Stimulated activated CD4-positive, alpha-beta T cell treated with anti-CD3 and anti-CD28 coated beads, Interleukin-1b, Interleukin-23, amount 100 ng/mL, for 24 hours (primary cell): ENCODE measurements at places on chromosomes 4 and X.

- no peak for DNase-seq
These were observed 20.3 kb downstream of the ATP8A1 start for GRCh38 chr4:42636645-42636949.

DNA sequence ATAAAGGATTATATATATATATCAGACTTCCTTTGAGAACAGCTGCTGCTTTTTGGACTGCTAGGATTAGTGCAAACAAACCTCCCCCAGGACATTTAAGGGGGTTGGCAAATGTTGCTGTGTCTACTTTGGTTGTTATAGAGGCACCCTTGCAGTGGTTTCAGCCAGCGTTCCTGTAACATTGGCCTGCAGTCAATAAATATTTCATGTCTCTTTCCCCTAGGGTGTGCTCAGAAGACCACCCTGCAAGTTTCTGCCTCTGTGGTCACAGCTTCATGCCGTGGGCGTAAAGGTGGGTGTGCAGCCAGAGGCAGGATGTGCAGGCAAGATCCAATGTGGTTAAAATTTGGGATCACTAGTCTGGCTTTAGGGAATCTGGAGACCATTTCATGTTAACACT lies 28.9 kb downstream of the FGF5 start:
- DNase-seq: no peak

DNA sequence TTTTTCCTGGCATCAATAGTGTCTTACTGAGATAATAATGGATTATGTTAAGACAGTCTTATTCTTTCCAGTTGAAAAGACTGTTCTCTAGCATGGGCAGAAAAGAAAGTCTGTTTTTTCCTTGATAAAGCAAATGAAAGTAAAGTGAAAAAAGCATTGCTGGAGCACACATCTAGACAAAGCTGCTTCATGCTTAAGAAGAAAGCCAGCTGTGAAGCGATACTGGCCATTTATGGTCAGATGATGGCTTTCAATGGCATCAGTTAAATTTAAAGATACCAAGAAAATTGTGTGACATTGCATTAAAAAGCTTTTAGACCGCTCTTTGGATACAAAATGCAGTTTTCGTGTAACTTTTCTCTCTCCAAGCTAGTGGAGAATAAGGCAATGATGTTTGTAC lies 242.1 kb upstream of the TRAM1L1 start:
- no peak for DNase-seq

DNA sequence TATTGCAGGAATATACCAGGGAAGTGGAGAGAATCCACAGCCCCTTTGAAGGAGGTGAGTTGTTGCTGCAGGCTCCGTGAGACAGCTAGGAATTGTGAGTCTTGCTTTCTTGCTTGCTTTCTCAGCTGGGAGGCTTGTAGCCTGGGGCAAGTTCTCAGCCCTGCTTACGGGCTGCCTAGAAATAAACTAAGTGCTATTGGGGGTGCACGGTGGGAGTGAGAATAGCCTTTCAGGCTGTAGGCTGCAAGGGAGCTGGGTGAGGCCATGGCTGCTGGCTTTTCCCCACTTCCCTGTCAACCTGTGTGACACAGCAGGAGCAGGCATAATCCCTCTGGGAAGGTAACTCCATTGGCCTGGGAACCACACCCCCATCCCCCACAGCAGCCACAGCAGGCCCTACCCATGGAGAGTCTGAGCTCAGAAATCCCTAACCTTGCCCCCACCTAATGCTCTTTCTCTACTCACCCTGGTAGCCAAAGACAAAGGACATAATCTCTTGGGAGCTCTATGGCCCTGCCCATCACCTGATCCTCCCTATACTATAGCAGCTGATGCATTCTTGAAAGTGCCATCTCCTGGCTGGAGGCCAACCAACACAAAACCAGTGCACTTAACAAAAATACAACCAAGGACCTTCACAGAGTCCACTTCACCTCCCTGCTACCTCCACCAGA lies 113.0 kb downstream of the MMRN1 start:
- no peak for DNase-seq

GRCh38 chr4:62806816-62807215 lies 1602.4 kb downstream of the TECRL start:
- DNase-seq: no peak

DNA sequence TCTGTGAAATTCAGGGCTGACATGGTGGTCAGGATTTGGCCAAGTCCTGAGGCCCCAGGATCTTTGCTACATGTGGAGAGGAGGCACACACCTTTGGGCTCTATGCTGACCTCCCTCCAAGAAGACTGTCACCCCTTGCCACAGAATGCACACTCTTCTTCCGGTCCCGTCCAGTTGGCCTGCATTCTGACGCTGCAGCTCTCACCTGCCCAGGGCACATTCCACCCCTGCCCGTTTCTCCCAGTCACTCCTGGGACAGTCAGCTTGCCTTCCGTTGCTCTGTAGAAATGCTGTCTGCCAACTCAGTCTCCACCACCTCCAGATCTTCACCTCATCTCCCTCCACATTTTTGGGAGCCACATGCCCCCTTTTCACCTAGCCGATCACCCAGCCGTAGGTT lies 76.7 kb downstream of the SHROOM2 start:
- no peak for DNase-seq

DNA sequence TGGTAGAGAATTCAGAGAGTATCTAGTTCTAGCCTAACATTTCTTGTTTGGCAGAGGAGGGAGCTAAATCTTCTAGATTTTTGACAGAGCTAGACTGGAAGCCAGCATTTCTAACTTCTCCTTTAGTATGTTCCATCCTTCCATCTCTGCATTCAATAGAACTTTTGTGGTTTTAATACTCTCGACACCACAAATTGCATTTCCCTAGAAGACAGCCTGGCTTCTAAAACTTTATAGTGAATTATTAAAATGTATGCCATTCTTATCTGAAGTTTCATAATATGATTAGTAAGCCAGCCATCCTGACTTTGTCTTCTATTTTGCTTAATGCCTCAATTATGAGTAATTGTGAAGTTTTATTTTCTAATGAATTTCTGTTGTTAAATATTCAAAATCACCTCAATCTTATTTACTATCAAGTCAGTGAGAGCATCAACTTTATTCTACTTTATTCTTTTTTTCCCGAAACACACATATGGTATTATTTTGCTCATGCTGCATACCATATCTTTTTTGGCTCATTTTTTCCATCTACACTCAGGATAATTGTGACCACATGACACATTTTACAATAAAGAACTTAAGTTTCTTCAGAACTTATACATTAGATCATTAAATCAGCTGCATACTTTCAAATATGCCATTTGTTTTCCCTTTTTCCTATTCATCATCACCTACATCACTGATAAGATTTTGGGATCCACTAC lies 30.2 kb downstream of the EDNRA start:
- no peak for DNase-seq

DNA sequence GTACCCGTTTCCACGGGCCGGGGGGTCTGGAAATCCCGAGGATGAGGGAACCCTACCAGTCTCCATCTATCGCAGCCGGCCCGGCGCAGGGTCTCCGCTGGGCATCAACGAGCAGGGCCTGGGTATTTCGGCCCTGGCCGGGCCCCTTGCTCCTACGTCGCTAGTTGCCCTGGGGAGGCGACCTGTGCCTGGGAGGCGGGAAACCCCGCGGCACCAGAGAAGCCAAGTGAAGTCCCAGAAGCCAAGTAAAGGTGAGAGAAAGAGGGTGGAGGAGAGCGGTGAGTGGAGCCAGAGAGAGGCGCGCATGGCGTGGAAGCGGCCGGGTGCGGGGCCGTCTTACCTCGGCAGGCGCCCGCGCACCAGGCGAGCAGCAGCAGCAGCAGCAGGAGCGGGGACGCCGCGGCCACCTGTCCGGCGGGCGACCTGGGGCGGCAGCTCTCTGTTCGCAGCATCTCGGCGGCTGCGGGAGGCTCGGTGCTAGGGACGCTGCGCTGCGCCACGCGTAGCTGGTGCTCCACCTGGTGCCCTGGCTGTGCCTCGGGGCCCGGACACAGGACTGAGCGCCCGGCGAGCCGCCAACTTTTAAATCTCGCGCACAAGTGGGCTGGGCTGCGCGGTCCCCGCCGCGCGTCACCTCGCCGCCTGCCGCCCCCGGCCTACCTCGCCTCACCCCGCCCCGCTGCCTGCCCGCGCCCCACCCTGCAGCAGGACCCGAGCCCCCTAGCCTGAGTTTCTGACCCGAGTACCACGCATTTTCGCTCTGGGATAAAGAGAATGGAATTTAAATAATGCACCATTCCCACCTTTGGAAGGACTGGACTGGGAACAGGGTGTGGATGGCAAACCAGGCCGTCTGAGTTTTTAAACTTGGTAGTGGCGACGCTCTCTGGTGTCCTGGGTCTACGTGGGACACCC lies at the start of gene NMU:
NMU (minus strand) TSS at position 558 of the 915 bp plus-strand sequence; CDS start at position 452, 106 bp downstream.
- DNase-seq: peak; percentile 8

- DNase-seq: peak; percentile 44
These were observed 19.7 kb upstream of the PRPS2 start for GRCh38 chrX:12771445-12772069.

DNA sequence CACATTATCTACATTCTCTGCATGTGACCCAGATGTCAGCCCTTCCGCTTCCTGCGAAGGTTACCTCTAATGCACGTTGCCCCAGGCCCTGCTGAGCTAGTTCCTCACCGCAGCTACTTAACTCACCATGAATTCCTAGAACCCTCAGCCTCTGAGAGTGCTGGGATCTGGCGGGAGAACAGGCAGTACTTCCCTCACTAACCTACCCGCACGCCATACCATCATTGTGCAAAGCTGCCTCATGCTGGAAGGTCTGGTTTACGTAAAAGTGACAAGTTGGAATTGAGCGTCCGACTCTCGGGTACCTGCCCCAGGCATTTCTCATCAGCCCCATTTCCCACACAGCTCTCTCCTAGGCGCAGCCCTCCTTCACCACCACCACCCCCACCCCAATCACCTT lies 6.3 kb downstream of the SLC25A4 start:
- DNase-seq: no peak

DNA sequence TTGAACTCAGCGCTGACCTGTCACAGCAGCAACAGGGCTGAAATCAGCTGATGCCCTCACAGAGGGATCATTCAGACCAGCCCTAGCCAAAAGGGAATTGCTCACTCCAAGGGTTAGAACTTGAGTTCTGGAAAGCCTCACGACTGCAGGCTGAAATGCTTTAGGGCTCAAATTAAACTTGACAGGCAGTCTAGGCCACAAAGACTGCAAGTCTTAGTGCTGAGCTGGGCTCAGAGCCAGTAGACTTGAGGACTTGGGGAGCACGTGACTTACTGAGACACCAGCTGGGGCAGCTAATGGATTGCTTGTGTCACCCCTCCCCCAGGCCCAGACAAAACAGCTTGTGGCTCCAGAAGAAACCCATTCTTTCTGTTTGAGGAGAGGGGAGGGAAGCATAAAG lies 119.0 kb upstream of the SLC6A14 start:
- no peak for DNase-seq

DNA sequence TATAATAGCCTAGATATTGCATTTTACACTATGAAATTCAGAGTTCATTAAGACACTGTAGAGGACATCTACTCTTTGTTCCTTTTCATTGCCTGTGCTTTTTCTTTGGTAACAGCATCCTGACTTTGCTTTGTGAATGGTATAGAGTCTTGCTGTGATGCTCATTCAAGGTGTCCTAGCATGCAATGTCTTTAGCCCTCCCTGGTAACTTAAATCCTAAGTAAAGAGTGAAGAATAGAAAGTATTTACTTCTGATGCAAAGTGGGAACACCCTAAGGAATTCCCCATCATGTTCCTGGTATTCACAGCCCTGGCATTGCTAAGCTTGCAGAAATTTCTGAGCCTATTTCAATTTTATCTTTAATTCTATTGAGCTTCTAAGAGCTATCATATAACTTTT lies 400.1 kb downstream of the FAT4 start:
- no peak for DNase-seq

DNA sequence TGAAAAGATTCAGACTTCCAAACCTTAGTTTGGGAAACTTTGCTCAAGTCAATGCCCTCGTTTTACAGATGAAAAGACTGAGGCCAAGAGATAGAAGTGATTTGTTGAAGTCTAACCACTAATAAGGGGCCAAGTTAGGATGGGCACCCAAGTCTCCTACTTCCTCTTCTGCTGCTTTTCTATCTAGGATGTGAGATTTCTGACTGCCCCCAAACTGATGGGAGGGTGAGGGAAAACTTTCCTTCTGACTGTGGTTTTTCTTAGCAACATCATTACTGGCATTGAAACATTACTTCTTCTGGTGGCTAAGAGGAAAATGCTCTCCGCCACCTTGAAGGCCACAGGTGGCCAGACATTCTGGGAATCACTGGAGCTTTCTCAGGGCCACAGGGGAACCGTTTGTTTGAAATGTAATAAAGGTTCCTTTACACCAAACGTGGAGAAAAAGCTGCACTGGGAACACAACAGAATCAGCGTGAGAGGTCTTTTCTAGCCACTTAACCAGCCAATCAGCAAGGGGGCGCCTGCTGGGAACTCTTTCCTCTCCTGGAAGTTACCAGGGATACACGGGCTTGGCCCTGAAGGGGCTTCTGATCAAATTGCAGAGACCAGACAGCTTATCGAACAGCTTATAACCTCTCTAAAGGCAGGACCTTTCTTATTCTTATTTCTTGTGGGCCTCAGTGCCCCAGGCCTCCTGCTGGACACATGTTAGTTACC lies 115.9 kb upstream of the TEX13D start:
- DNase-seq: no peak

DNA sequence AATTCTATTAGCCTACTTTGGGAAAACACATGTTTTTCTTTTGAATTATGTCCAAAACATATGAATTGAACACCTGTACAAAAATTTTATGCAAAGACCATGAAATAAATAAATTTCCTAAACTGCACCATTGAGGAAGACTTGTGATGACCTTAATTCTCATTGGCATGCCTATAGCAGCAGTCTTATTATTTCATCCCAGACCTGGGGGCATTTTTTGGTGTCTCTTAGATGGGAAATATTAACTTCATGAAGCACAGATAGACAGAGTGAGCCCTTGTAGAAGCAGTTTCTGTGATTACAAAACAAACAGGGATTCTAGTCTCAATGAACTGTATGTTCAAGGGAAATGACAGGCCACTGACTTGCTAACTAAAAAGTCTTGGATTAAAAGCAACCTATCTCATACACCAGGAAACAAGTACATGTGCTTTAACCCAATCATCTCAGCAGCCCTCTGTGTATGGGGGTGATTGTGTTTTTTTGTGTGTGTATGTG lies 32.0 kb upstream of the HPGD start:
- DNase-seq: no peak

GRCh38 chr4:118589471-118590055 lies 95.6 kb upstream of the METTL14 start:
- DNase-seq: no peak

DNA sequence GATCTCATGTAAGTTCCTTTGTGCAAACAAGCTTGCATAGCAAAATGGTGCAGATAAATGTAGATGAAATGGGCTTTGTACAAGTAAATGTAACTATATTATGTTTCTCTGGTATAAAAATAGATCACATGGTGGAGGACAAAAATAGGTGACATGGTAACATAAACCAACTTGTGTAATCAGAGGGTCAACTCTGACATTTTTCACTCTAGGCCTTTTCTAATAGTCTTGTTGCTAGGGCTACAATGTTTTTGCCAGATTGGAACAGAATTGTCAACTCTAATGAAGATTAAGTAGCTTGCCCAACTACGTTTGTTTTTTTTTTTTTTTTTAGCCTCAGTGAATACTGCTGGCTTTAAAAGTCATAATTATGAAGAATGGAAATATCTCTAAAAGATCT lies 11.5 kb downstream of the MAD2L1 start:
- no peak for DNase-seq

- no peak for DNase-seq
These were observed 68.5 kb upstream of the PPP2R3B start for GRCh38 chrX:455199-455598.
